ENCODE measurements at places on chromosomes 1 and 21.
A peak's percentile ranks its signal among the peaks of the same experiment; 100 is the strongest.

DNA sequence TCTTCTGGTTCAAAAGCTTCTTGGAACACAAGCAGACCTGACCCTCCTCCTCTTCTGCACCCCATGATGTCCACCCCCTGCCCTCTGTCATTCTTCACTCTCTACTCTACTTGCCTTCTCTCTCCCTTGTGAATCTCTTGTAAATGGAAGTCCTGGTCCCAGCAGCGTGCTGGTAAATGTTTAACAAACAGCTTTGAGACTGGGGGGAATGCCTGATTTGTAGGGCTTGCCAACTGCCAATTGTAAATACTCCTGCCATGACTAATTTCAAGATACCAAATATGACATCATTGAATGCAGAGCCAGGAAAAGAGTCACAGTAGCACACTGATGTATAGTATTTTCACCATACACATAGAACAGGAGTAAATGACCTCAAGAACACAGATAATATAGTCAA is 40.9 kb upstream of the LRRN2 start:
- DNase-seq, result no peak

GRCh38 chr1:244074559-244075171 is 23.6 kb downstream of the ZBTB18 start:
- DNase-seq, result peak; percentile 30

- DNase-seq, result peak; percentile 77
Observed at GRCh38 chr1:156625436-156626078, 6.3 kb downstream of the HAPLN2 start.

DNA sequence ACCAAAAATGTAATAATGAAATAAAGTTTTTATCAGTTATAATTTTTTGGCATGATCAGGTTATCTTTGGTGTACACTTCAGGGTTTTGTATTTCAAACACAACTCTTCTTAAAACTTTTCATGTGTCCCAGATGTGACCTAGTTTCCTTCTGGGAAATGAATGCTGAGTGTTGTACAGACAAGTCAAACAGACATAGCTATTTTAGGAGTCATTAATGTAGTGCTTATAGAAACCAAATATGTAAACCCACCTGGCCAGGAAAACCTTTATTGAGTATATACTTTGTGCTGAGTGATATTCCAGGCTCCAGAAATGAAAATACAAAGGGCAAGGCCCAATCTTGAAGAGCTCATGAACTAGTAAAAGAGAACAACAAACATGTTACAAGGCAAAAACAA is 25.9 kb upstream of the HOOK1 start:
- DNase-seq, result no peak

- DNase-seq, result no peak
Observed at GRCh38 chr1:204146965-204147364, 4.9 kb downstream of the ETNK2 start.

GRCh38 chr1:35577071-35577998 is 4.2 kb downstream of the TFAP2E start:
- peak; percentile 49 for DNase-seq

DNA sequence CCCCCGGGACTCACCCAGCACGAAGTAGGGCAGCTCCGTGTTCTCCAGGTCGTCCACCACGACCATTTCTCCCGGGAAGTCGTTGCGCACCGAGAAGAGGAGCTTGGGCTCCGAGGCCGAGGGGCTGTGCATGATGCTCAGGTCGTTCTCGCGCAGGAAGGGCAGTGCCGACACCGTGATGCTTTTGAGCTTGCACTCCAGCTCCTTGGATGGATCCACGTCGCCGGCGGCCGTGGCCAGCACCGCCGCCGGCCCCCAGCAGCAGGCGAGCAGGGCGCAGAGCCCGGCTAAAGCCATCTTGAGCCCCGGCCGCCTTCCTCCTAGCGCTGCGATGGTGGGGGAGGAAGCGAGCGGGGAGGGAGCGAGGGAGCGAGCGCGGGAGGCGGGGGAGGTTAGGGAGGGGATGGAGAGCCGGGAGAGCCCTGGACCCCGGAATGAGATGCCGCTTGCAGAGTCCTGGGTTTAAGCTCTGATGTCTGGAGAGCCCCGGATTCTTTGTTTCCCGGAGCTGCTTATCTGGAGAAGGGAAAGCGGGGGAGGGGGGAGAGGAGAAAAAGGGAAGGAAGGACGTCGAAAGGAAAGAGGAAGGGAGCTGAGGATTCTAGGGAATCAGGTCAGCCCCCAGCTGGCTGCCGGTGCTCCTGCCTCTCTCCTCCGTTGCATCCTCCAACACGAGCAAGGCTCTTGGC is at the start of gene ASTN1:
Gene ASTN1, minus strand, starts transcription at position 333 of the 689 bp plus-strand sequence. Its CDS starts 36 bp downstream, at position 297.
- DNase-seq, result no peak

- DNase-seq, result no peak
Observed at GRCh38 chr1:188022661-188023060, 1193.9 kb downstream of the PLA2G4A start.

DNA sequence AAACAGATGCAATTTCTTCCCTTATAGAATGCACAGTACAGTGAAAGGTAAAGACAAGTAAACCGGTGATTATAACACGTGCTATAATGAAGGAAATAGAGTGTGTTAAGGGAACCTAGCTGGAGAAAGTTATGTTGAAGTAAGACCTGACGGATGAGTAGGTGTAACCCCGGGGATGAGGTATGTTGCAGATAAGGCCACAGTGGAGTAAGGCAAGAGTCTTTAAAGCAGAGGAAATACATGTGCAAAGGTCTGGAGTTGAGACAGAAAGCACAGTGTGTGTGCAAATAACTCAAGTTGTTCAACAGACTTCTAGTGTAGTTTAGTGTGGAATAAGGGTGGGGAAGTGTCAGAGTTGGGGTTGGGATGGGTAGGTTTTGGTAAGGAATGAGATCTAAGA is 2.9 kb downstream of the DBT start:
- no peak for DNase-seq

GRCh38 chr1:42924851-42925760 is 33.6 kb downstream of the SLC2A1 start:
- peak; percentile 36 for DNase-seq

DNA sequence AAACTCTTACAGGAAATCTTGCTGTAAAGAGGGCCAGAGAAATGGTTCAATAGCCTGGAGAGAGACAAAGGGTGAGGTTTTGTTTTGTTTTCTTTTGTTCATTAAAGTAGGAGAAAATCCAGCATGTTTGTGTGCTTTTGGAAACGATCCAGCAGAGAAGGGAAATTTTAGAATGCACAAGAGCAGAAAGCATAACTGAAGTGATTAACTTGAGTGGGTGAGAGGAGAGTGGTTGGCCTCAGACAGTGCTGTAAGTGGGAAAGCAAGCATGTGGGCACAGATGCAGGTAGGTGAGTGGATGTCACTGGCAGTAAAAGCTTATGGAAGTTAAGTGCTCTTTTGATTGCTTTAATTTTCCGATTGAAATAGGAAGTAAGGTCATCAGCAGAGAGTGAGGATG is 50.2 kb downstream of the EEIG2 start:
- DNase-seq, result no peak

GRCh38 chr1:2438038-2438437 is 25.7 kb upstream of the PEX10 start:
- DNase-seq, result no peak

- no peak for DNase-seq
Observed at GRCh38 chr1:162942916-162943559, 82.1 kb upstream of the CCDC190 start.

- DNase-seq, result no peak
Observed at GRCh38 chr1:100217834-100218233, 31.8 kb downstream of the DBT start.

GRCh38 chr1:185166106-185166505 is 9.1 kb downstream of the SWT1 start:
- DNase-seq, result no peak

GRCh38 chr1:170535418-170535817 is 3.5 kb downstream of the GORAB start:
- DNase-seq, result no peak

GRCh38 chr1:223739366-223740037 is 27.2 kb downstream of the CAPN2 start:
- no peak for DNase-seq

GRCh38 chr1:77413541-77414335 is 131.9 kb downstream of the AK5 start:
- DNase-seq, result no peak

DNA sequence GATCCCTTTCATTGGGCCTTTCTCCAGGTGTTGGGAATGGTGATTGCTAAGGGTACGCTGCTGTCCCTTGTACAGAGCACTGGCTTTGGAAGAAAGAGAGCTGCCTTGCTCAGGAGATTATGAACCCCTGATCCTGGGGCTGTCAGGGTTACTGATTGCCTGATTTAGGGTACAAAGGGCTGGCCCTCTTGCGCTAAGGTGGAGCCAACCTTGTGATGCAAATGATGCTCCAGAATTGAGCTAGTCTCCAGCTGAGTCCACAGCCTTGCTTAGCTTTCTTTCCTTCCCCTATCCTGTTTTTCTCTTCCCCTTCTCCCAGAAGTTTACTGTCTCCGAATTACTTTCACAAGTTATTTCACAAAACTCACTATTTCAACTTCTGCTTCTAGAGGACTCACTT is 334.7 kb downstream of the AMY1C start:
- DNase-seq, result no peak

GRCh38 chr1:37242501-37242900 is 208.2 kb upstream of the GRIK3 start:
- no peak for DNase-seq

DNA sequence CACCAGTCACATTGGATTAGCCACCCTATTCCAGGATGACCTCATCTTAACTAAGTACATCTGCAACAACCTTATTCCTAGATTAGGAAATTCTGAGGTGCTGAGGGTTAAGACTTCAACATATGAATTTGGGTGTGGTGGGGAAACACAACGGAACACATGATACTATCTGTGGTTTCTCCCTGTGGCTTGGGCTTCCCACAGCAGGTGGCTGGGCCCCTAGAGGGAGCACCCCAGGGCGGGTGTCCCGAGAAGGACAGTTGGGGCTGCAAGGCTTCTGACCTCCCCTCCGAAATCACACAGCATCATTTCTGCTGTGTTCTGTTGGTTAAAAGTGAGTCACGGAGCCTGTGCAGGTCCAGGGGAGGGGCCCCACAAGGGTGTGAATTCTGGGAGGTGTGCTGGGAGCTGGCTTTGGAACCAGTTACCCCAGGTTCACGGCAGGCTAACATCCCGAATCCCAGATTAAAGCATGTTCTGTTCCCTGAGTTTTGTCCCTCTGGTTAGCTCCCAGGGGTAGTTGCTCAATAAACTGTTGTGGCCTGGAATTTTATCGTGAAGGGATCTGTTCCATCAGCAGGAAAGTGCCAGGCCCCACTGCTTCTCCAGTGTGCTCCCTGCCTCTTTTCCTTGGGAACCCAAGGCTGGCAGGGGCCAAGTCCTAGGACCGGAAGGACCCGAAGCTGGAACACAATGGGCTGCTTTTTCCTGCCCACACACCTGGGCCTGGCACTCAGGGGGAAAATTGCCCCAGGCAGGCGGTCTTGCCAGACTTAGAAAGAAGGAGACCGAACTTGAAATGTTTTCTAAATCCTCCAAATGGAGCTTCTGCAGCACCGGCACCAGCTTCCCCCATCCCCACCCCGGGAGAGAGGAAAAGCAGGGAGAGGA is 154.0 kb upstream of the WNT4 start:
- DNase-seq, result no peak

DNA sequence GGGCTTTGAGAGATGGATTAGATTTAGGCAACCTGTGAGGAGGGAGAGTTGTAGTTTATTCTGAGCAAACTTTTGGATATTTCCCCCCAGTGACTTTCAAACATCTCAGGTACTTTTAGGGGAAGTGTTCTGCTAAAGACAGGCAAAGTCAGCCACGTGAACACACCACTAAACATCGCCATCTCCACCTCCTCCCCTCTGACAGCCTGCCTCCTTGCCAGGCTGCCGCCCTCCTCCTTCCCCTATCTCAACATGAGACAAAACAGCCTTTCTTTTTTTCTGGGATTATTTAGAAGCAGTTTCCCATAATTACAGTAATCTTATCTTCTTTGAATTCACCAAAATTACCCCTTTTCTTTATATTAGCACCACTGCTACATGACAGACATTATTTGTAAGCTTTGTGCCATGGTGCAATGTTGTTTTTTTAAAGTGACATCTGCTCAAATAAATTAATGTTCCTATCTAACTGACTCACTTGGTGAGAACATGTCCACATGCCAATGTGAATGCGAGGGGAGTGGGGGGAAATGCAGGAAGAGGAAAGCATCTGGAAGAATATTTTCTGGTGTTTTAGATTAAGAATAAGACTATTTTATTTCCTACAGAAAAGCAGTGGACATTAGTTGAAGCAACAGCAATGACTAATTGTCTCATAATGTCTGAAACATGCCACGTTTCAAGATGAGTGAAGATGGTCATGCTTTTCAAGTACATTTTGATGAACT is 147.8 kb upstream of the ATP1B1 start:
- no peak for DNase-seq

GRCh38 chr1:172143384-172144055 is 277.0 kb upstream of the C1orf105 start:
- no peak for DNase-seq

DNA sequence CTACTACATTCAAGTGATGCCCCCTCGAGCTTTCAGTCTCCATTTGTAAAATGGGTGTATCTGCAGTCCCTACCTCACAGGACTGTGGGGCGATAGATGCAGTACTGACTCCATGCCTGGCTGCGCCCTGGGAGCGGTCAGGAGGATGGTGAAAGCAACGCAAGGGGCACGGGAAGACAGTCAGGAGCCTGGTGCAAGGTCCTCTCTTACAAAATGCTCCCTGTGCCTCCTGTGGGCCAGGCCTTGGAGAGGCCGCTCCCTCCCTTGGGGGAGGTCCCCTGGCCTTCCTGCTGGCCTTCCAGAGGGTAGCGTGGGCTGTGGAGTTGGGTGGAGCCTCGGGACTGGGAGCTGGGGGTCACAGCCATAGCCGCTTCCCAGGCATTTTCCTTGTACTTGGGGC is 21.6 kb downstream of the FAM151A start:
- DNase-seq, result no peak

- peak; percentile 23 for DNase-seq
Observed at GRCh38 chr1:9909234-9910046, 629 bp downstream of the CTNNBIP1 start.

DNA sequence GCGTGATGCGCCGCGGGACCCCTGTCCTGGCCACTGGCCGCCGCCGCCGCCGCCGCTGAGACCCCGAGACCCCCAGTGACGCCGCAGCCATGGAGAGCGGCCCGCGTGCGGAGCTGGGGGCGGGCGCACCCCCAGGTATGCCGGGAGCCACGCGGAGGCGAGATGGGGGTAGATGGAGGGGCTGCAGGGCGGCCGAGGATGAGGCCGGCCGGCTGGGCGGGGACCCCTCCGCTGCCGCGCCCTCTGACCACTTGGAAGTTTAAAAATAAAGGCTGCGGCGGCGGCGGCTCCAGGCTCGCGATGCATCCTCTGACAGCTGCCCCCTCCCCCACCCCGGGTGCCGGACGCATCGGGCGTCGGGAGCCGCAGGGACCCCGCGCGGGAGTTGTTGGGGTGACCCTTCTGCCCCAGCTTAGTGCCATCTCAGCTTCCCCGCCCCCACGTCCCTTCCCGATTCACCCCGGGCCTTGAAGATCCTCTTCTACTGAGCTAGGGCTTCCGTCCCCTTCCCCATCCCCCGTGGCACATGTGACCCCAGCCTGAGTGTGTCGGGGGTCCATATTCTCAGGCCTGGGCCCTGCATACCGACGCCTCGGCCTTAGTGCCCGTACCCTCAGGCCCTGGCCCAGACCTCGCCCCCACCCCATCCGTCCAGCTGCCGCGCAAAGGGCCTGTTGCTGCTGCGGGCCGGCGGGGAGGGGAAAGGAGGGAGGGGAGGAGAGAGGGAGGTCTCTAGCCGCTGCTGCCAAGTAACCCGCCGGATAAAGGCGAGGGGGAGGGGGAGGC is 562 bp downstream of the MAP7D1 start:
- peak; percentile 68 for DNase-seq

- DNase-seq, result no peak
Observed at GRCh38 chr21:33937146-33937545, 21.5 kb upstream of the ATP5PO start.

GRCh38 chr1:19062258-19063029 is 106.0 kb upstream of the IFFO2 start:
- no peak for DNase-seq
